ENCODE measurements at places on chromosomes 5 and 9. TPM values are rescaled to one million over a fixed set of nuclear protein-coding genes. Genes with fewer than 3 reads are reported as not detected.

DNA sequence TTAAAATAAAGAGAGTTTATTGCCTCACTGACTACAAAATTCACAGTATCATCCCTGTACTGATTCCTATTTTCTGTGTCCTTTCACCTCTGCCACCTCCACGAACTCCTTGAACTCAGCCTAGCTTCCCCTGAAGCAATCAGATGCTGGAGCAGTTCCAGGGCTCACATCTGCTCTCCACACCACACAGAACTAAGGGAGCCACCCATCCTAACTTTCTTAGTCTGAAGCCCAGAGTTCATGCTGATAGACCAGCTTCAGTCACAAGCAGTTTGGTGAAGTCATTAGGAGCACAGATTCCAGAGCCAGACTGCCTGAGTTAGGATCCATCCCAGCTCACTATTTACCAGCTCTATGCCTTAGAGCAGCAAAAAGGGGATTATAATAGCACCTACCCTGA lies 15.6 kb upstream of the EPB41L4A start:
- peak; percentile 46 for DNase-seq

GRCh38 chr5:116566251-116566650 lies 8.4 kb downstream of the SEMA6A start:
- DNase-seq = no peak

The UBE2B gene
- polyA plus RNA-seq = 187 TPM

The PCA3 gene
- polyA plus RNA-seq = 0.04 TPM

GRCh38 chr5:173247041-173247440 lies 12.0 kb upstream of the NKX2-5 start:
- DNase-seq = no peak

The ARHGEF28 gene
- 0.93 TPM for polyA plus RNA-seq

DNA sequence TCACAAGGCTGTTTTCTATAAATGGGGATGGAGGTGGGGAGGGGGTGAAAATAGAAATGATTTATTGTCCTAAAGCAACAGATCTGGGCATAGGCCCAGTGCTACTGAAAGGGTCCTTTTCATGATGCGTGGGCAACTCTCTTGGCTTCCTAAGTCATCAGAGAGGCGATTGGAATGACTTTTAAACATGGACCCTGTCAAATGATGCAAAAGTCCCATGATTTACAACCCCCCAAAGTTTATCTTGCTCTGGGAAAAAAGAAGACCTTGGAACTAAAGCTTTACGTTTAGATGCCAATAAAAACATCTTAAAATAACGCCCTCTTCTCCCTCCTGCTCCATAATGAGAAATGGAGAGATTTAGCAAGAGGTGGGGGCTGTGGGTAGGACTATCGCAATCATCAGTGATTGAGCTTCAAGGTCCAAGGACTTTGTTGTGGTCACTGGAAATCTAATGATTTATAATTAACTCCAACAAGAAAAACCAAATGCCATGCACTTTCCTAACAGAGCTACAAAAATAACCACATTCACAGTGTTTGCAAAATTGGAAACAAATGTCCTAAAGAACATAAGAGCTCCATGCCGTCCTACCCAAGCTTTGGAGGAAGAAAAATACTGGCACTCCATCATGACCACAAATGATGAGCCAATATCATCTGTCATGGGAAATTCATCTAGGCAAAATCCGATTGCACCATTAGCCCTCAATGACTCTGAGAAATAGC lies 167.5 kb upstream of the CLINT1 start:
- no peak for DNase-seq

The RXRA gene
- polyA plus RNA-seq = 37.7 TPM

GRCh38 chr9:85262333-85262732 lies 479.4 kb downstream of the AGTPBP1 start:
- DNase-seq = no peak

DNA sequence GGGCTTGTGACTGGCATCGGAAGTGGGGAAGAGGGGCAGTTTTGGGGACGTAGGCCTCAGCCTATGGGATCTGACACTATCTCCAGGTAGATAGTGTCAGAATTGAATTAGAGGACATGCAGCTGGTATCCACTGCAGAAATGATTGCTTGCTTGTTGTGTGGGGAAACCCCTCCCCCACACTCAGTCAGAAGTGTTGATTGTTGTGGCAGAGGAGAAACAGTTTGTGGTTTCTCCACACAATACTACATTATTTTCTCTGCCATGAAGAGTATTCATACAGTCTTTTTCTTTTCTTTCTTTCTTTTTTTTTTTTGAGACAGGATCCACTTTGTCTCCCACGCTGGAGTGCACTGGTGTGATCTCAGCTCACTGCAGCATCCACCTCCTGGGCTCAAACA lies 113.9 kb downstream of the ARRDC3 start:
- DNase-seq = no peak

- no peak for DNase-seq
Measured at GRCh38 chr5:154205441-154206117, 15.0 kb downstream of the GALNT10 start.

- peak; percentile 56 for DNase-seq
Measured at GRCh38 chr5:122311961-122312590, at the start of gene SNCAIP. SNCAIP (plus strand) TSS chr5:122312237; CDS start chr5:122391135, 78,898 bp downstream.

GRCh38 chr5:180790020-180790419 lies 12.6 kb downstream of the MGAT1 start:
- no peak for DNase-seq

DNA sequence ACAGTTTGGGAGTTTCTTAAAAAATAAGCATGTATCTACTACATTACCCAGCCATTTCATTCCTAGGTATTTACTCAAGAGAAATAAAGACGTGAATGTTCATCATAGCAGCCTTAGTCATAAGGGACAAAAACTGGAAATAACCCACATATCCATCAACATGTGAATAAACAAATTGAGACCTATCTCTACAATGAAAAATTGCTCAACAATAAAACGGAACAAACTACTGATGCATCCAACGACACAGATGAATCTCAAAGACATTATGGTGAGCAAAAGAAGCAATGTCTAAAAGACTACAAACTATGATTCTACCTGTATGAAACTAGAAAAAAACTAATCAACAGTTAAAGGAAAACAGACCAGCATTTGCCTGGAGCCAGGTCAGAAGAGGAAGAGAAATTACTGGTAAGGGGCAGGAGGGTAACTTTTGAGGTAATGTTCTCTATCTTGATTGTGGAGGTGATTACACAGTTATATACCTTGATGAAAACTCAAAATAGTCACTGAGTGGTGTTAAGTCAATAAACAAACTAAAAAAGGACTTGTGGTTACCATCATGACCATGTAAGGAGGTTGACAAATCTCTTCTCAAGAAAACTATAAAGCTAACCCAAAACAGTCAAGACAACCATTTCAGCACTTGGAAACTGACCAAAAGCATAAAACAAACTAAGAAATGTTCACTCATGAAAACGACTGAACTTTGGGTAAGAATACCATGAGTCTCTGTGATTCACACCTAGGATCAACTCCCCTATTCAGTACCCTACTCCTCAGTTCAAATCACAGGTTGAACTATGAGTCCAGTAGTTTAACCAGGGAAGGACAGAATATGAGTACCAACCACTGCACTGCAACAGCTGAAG lies 10.4 kb downstream of the UIMC1 start:
- DNase-seq = no peak

The RAB3C gene
- polyA plus RNA-seq = 0.59 TPM

DNA sequence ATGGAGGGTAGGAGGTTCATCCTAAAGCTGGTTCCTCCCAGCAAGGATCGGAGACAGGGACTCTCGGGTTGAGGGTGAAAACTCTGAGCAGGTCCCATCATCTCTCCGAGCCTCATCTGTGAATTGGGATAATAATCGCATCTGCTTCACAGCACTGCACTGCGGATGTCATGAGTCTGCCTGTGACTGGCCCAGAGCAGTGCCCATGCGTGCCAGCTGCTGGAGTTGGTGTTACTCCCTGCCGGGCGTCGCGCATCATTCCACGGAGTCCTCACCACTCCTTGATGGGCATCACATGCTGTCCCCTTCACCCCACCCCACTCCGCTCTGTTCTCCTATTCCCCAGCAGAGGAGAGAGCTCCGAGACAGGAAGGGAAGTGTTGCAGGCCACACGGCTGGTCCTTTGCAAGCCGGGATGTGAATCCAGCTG lies 35.1 kb upstream of the ORM1 start:
- peak; percentile 21 for DNase-seq

- DNase-seq = no peak
Measured at GRCh38 chr9:117268847-117269446, 145.9 kb downstream of the ASTN2 start.

The GABRA6 gene
- not detected for polyA plus RNA-seq

DNA sequence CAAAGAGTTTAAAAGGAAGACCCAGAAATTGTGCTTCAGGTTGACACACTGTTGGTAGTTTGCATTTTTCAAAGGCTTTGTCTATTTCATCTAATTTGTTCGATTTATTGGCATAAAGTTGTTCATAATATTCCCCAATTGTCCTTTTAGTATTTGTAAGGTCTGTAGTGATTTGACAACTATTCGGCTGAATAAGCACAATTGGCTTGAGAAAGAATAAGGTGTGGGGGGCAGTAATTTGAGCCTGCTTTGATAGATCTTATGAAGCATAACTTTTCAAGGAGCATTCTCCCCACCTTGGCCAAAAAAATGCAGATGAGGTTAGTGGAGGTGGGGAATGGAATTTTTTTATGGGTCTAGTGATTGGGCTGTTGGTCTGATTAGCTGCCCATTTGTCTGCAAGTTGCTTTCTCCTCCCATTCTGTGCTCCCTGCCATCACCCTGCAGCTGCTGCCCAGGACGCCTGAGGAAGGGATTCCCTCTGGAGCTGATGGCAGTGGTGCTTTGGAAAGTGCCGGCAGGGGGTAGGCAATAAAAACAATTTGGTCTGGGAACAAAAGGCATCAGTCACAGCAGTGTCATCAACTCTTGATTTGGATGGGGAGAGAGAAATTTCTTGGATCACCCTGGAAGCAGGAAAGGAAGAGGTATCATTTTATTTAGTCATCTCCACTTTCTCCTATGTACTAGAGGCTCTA lies 26.6 kb downstream of the WNT8A start:
- DNase-seq = no peak

The PCDHB9 gene
- 0.15 TPM for polyA plus RNA-seq

The PCSK1 gene
- polyA plus RNA-seq = 0.18 TPM

Data from psoas muscle (tissue), 8 donors.